ENCODE measurements at places on chromosomes 12 and 14.

GRCh38 chr12:6570264-6570887, 2.3 kb upstream of the NOP2 start:
- no peak for DNase-seq

DNA sequence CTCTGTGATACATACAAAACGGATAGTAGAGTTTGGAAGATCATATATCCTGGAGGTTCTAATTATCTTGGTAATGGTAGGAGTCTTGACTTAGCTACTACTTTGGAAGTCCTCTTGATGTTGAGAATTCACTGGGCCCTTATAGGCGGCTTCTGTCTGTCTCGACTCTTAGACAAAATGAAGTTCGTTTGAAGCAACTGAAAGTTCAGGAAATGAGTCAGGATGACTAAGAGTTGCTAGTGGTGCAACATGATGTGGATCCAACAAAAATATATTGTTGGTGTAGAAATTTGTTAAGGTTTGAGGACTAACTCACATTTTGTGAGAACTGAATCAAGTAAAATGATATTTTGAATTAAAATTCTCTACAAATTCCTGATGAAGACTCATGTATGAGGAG, 272.7 kb downstream of the AEBP2 start:
- DNase-seq = no peak

GRCh38 chr12:44000309-44000952, 164.6 kb downstream of the TMEM117 start:
- no peak for DNase-seq

- no peak for DNase-seq
These were observed 20.0 kb upstream of the CLEC2D start for GRCh38 chr12:9649532-9649940.

- no peak for DNase-seq
These were observed 1.9 kb upstream of the ITGB7 start for GRCh38 chr12:53208877-53209463.

DNA sequence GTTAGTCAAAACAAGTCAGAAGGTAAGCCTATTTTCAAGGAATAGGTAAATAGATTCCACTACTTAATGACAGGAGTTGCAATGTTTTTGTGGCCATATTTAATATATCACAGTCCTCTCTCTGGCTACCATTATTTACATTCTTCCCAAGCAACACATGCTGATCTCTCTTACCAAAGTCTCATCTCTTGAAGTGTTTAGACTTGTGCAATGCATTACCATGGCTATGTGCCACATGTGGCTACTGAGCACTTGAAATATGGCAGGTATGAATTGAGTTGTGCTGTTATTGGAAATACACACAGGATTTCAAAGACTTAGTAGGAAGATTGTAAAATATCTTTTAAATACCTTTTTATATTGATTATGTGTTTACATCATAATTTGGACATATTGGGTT, 262.4 kb upstream of the PDE3A start:
- DNase-seq = no peak

DNA sequence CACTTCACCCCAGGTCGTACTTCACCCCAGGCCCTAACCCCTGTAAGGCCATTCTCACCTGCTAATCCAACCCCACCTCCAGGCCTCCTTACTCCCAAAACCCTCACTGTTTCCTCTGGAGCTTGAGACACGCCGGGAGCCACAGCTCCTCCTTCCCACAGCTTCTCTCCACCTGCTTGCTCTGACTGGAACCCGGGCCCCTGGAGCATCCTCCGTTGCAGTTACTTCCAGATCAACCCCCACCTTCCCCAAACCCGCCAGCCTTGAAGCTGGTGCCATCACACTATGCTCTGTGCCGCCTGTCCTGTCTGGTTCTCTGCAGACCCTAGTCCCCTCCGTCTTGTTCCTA, 34.6 kb upstream of the PPP2R5C start:
- no peak for DNase-seq

GRCh38 chr12:114703060-114703493, 19.1 kb upstream of the TBX3 start:
- DNase-seq = no peak

DNA sequence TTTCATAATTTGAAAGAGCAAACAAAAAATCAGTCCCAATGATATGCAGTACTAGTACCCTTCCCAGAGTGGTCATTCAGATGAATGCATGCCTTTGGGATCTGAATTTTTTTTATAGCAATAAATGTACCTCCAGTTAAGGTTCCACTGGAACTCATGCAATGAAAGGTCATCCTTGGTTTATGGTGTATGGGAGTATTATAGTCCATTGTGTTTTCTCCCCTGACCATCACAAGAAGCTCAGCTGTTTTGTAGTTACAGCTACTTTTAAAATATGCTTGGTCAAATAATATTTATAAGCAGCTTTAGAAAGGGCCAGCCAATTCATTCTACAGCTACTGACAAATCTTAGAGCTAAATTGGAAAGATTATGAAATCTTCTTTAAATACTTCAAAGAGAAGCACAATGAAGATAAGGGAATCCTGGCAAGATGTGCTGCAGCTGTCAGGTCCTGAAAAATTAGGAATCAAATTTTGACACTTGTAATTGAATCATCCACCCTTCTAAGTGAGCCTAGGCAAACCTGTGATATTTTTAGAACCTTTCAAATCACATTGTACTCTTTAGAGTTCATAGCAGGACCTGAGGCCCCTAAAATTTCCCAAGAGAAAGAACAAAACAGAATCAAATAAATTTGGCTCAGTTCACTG, 46.5 kb downstream of the IFT81 start:
- no peak for DNase-seq

DNA sequence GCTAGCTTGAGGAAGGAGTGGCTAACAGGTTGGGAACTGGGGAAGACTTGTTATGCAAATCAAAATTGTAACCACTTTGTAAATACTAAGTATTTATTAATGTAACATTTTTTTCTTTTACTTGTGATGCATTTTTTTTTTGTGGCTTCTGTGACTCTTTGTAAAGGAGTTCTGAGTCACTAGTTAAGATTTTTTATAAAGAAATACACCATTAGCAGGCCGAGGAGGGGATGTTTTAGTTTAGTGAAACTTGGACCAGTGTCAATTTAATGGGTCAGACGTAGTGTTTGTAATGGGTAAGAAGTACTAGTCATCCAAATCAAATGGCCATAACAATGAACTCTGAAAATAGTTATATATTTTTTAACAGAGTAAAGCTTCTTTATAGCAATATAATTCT, 43.1 kb downstream of the AKAP6 start:
- no peak for DNase-seq

- DNase-seq = no peak
These were observed 37.4 kb downstream of the WSCD2 start for GRCh38 chr12:108166505-108166904.

DNA sequence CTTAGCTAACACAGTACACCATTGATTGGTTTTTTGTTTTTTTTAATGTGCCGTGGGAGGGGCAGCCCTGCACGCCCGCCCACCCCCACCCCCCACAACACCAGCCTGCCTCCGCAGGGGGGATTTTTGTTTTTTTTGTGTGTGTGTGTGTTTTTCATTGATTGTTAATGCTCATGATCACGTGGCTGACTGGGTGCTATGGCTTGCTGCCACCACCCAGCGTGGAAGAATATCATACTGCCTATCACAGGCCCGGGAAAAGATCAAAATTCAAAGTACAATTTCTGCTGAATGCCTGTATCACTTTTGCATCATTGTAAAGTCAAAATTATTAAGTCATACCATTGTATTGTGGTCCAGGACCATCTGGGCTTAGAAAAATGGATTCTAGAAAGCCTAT, 8.3 kb downstream of the RESF1 start:
- DNase-seq = no peak

DNA sequence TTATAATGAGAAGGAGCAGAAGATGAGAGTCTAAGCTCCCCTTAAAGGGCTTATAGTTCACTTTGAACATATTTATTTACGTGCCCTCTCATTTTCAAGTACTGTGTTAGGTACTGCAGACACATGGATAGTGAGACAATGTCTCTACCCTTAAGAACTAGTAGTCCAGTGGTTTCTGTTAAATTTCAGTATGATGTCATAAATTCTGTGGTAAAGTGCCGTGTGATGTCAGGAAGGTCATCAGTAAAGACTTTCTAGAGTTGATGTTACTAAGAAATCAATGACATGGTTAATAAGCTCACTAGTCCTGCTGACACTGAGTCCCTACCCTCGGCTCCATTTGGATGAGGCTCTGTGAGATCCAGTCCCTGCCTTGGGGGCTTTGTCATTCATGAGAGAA, 475.6 kb downstream of the ZFP36L1 start:
- no peak for DNase-seq

DNA sequence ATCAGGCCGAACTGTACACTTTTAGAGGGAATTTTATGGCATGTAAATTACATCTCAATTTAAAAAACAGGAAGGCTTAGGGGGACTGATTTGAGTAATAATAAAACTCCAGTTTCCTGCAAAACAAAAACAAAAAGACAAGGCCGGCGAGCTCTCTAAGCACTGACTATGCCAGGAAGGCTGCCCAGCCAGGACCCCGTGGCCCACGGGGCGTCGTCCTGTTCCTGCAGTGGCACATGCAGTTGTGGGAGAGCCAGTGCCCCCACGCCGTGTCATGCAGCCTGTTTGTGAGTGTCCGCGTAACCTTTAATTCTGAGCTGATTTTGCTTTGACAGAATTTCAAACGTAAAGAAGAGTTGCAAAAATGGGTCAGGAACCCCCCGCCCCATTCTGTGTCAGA, 10.5 kb downstream of the XRCC3 start:
- no peak for DNase-seq

DNA sequence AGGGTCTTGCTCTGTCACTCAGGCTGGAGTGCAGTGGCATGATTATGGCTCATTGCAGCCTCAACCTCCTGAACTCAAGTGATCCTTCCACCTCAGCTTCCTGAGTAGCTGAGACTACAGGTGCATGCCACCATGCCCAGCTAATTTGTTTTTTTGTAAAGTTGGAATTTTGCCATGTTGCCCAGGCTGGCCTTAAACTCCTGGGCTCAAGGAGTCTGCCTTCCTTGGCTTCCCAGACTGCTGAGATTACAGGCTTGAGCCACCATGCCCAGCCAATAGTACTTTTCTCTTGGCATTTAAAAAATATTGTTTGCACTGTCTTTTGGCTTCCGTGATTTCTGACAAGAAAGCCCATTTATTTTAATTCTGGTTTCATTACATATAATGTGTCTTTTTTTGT, 61.3 kb downstream of the DIP2B start:
- DNase-seq = no peak

DNA sequence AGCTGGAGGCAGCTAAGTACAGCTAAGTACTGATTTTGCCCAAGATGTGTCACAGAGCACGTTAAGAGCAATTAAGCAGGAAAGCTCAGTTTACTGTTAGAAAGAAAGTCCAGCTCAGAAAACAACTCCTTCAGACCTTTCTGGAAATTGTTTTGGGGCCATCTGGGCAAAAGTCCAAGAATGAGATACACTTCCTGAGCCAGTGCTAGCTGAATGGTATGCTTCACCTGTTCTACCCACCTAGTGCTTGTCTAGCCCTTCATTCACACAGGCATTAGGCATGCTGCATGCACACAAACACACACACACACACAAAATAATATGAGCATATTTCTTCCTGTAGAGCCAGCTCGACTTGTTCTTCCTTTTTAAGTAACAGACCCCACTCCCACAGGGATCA, 6.6 kb upstream of the IKZF4 start:
- DNase-seq = no peak

GRCh38 chr12:88398031-88398430, 182.2 kb downstream of the KITLG start:
- DNase-seq = no peak
